ENCODE measurements at places on chromosomes 1 and 21.

GRCh38 chr1:203117611-203118575 is 9.6 kb upstream of the ADORA1 start:
- no peak for DNase-seq

GRCh38 chr1:220892997-220893700 is 13.9 kb downstream of the HLX start:
- DNase-seq = no peak

GRCh38 chr1:25096307-25097150 is 135.8 kb downstream of the SYF2 start:
- DNase-seq = no peak

DNA sequence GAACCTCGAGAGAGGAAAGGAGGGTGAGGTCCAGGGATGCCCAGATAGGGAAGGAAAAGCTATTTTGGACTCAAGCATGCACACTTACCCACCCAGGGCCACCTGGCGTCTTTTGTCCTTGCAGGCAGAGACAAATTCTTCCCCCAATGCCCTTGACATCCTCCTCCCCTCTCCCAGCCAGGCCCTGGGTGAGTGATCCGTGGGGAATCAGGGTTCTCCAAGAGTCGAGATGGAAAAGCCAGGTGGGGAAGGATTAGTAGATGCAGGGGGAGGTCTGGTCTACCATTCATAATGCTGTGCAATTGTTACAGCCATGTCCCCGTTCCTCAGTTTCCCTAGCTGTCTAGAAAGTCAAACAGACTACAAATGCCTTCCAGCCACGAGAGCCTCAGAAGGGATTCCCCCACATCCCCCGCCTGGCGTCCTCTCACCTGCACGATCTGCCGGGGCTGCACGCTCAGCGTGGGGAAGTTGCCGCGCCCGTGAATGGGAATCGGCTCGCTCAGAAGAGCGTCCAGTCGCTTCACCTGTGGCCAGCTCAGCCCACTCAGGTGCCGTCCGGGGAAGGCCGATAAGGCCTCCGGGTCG is 580 bp downstream of the TENT5B start:
- no peak for DNase-seq
